Activated naive CD4-positive, alpha-beta T cell treated with anti-CD3 and anti-CD28 coated beads for 36 hours (primary cell): ENCODE measurements at places on chromosomes 2 and 18. TPM values are rescaled to one million over a fixed set of nuclear protein-coding genes. Genes with fewer than 3 reads are reported as not detected.

The HOXD13 gene
- total RNA-seq = not detected

The UGT1A3 gene
- not detected for total RNA-seq

DNA sequence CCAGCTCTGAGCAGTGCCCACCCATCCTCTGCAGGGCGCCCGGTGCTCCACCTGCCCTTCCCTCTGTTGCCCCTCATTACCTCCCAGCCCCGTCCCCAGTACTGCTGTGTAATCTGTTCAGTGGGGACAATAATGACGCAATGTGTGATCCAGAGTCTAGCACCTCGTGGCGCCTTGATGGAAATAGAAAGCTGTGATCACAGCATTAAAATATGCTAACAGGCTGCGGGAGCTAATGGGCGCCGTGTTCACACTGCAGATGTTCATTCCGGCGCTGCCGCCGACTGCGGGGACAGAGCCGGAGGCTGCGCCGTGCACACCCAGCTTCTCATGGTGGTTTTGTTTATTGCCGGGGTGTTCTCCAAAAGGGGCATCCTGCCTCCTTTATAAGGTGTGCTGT is 235.2 kb downstream of the LDLRAD4 start:
- H3K27me3 ChIP-seq = no peaks in the 10 kb centered on the region
- H3K36me3 ChIP-seq = peaks cover 4% of the 10 kb centered on the region
- DNase-seq = no peak
- H3K4me1 ChIP-seq = peaks cover 31% of the 10 kb centered on the region
- H3K27ac ChIP-seq = no peak overlapping the region

GRCh38 chr2:190357600-190357999 is 14.2 kb downstream of the INPP1 start:
- no peak for DNase-seq
- no peak overlapping the region for H3K4me3 ChIP-seq
- no peak overlapping the region for H3K27ac ChIP-seq
- H3K27me3 ChIP-seq = no peaks in the 10 kb centered on the region

DNA sequence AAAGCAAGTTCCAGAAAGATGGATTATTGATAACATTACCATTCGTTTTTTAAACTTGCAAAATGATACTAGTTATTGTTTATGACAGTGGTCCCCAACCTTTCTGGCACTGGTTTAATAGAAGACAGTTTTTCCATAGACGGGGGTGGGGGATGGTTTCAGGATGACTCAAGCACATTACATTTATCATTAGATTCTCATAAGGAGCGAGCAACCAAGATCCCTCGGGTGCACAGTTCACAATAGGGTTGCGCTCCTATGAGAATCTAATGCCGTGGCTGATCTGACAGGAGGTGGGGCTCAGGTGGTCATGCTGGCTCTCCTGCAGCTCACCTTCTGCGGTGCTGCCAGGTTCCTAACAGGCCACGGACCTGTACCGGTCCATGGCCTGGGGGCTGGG is 86.2 kb downstream of the BCL2 start:
- no peak overlapping the region for H3K4me3 ChIP-seq
- H3K27me3 ChIP-seq = no peaks in the 10 kb centered on the region
- no peak for DNase-seq
- peaks cover 43% of the 10 kb centered on the region for H3K36me3 ChIP-seq
- H3K27ac ChIP-seq = peak overlapping the region; percentile 32

DNA sequence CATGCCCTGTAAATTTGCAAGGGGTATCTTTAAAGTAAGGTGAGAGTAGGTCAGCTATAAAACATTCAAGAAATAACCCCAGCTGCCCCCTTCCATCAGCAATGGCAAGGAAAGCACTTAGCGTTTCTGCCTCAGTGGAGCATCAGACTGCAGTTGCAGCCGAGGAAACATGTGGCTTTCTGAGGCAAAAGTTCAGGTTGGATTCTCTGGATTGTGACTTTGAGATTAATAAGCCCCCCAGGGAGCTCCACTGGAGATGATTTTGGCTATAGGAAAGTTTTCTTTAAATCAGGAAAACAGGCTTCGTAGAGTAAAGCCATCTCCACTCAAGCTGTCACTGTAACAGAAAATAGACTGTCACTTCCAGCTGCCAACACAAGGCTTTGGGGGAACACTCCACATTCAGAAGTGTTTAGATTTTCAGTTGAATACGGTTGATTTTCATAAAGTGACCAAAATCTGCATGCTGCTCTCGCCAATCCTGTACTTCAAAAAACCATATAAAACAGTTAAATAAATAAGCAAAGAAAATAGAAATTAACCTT is 15.3 kb upstream of the RIT2 start:
- DNase-seq = no peak
- no peak overlapping the region for H3K4me3 ChIP-seq
- H3K27me3 ChIP-seq = no peaks in the 10 kb centered on the region
